ENCODE measurements at places on chromosomes 4 and X.

- no peak for DNase-seq
Observed at GRCh38 chr4:69493515-69493914, 2.2 kb downstream of the UGT2B4 start.

DNA sequence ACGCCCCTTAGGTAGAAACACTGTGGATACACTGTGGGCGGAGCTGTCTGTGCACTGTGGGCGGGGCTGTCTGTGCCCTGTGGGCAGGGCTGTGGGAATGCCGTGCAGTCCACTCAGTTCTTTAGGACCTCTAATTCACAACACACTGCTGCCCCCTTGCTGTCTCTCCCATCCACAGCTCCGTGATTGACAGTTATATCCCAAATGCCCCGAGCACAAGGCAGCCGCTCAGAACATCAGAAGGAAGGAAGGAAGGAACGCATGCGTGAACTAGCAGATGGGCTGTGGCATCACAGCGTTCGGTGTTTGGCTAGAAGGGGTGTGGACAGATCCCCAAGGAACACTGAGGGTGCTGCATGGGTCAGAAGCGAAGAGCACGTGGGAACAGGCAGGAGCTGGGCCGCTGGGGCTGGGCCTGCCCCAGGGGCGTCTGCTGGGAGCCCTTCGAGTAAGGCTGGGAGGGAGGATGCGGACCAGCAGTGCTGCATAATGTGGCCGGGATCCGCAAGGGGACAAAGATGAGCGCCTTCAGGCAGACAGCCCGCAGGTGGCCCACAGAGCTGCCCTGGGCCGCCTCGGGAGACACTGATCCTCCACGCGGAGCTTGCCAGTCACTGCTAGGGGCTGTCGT lies 29.8 kb downstream of the ACOX3 start:
- no peak for DNase-seq

DNA sequence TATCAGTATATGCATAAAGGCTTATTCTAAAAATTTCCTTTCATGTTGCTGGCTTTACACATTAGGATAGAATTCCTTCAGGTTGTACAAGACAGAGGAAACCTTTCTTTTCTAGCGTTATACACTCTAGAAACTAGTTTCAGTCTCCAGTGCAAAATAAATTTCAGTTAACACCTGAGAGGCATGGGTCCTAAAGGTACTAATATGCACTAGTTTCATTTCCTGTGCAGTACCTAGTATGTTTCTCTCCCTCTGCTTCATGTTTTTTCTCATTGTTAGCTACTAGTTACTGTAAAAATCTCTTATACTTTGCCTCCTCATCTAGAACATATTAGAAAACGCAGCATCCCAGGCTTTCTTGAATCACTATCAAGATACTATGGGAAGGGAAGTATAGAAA lies 54.0 kb downstream of the SNX25 start:
- no peak for DNase-seq

DNA sequence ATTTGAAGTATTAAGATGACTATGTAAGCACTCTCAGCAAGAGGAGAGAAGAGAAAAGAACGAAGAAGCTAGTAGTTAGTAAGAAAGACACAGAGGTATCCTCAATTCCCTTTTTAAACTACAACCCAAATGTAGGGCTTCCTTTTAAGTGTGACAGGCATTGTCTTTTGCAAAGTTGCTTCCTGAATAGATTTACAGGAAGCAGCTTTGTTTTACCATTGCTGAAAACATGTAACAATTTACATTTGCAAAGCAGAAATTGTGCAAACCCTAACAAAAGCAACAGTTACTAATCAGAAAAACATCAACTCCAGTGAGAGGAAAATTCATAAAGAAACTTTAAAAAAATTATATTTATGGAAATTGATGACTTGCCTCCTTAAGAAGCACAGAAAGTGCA lies 96.4 kb downstream of the FAM13A start:
- no peak for DNase-seq
